Esophagus squamous epithelium (tissue), 5 donors: ENCODE measurements at places on chromosomes 7 and 10.

DNA sequence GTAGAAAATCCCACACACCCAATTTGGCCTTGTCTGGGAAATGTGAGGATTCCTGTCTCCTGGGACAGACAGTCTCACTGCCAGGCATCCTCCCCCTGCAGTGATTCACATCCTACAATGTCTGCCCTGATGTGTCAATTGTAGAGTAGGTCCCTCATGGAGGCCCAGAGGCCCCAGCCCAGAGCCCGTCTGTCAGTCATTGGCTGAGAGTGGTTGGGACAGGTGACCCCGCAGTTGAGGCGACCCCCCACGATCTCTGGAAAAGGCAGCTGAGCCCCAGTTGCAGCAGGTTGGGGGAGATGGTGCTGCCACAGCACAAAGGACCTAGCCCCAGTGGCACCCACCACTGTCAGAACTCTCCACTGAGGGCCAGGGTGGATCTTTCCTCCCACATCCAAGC lies 84.3 kb upstream of the INSIG1 start:
- DNase-seq, result no peak

DNA sequence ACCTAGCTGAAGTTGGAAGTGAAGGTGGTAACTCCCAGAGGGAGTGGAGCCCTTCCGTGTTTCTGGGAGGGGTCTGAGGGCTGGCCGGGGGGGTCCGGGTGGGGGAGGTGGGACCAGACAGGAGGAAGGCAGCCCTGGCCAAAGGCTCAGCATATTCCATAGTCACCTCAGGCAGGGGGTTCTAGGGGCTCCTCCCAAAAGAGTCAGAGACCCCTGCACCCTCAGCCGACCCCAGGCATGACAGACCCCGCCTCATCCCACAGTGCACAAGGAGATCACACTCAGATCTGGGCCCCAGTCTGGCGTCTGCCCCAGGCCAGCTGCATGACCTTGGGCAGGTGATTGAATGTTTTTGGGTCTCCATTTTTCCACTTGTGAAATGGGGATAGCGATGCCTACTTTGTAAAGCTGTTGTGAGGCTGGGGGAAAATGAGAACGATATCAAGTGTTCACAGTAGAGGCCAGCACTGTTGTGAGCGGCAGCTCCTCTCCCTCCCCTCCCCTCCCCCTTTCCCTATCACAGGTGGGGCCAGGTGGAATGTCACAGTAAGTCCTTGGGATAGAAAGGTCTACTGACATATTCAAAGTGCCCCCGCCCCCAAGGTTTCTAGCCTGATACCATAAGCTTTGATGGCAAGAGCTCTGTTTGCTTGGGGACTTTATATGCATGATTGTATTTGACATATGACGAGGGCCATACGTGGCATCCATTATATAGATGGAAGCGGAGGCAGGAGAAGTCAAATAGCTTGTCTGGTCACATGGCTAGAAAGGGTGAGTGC lies 33.3 kb downstream of the DNAJB12 start:
- DNase-seq, result no peak

DNA sequence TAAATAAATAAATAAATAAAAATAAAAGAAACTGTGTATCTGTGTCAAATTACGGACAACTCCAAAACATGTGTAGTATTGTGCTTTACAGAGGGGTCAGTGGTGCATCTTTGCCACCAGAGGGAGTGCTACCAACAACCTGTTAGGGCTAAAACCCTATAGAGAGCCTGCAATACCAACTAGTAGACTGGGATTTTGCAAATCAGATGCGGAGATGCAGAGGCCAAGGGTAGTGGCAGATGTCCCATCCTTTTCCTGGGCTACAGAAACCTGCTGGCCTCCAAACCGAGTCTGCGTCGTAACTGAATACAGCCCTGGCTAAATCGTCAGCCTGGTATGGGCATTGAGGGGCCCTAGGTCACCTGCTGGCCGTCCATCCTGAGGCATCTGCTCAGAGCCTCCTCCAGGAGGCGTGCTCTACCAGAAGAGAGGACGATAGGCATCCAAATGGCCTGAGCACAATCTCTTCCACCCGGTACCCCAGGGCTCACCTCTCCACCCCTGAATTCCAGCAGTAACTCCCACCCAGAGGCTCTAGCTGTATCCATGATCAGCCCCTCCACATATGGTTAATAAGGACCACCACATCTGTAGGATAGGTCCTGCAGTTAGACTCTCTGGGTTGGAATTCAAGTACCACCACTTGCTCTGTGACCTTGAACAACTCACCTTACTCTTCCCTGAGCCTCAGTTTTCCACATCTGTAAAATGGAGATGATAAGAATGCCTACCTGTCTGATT lies 6.2 kb upstream of the RRP12 start:
- no peak for DNase-seq

DNA sequence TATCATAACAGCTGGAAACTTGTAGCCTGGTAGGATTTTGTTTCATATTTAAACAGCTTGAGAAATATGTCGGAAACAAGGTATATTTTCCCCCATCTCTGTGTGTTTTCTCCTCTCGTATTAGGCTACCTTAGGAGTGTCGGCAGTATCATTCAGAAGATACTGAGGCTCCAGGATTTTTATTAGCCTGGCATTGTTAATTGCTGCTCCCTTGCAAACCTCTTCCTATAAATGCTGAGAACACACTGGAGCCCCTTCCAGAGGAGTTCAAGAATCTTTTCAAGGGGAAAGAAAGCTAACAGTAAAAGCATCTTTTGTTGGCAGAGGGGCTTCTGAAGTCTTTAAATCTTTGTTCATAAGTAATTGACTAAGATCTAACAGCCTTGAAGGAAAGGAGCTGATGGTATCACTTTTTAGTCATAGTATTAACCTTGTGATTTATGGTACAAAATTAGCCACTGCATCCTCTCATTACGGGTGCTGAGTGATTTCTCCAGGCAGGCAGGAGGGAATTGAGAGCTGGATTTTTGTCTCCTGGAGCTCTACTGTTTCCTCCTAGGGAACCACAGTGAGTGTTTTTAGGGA lies 998.7 kb downstream of the LRMDA start:
- DNase-seq, result no peak

DNA sequence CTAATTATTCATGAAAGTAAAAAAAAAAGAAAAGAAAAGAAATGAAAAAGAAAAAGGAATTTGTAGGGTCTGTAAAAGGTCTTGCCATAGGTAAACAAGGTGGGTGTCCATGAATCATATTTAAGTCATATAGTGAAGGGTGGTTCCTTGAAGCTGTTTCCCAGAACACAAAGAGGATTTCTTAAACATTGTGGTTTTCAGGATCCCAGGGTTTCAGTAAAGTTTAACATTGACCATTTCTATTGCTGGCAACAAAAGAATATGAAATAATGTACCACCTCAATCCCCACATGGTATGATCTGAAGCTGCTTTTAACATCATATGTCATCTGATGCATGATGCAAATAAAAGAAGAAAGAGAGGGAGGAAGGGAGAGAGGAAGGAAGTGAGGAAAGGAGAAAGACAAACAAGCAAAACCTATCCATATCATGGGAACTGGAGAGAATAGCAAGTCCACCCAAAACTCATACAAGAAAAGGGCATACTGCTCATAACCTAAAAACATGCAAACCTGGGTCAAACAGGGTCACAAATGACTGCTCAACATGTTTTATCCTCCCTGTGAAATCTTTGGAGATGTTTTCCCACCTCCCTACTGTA lies 663.5 kb downstream of the SORCS1 start:
- DNase-seq, result no peak

DNA sequence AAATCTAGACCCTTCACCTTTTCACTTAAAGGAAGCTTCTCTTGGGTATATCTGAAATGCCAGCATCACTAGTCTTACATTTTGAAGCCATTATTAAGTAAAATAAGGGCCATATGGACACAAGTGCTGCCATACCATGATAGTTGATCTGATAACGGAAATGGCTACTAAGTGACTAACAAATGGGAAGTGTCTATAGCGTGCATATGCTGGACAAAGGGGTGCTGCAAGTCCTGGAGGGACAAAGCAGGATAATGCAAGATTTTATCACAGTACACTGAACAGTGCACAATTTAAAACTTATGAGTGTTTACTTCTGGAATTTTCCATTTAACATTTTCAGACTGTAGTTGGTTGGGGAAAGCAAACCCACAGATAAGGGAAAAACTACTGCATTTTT lies 117.9 kb downstream of the ELMO1 start:
- no peak for DNase-seq

- peak; percentile 62 for DNase-seq
Observed at GRCh38 chr7:27160546-27161213, 4.2 kb upstream of the HOXA7 start.

DNA sequence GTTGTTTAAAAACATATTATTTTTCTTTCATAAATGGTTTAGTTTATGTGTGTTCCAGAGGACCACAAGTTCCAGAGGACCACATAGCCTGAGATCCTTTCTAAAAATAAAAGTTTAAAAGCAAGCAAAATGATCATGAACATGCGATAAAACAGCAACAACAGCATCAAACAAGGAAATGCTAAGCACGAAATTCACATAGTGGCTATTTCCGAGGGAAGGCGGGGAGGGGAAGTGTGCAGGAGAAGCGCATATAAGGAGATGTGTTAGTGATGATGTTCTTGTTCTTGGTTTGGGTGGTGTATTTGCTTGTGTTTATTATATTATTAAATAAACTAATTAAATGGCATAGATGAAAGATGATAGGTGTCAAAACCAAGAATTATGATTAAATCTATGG lies 1.2 kb downstream of the TBATA start:
- no peak for DNase-seq

DNA sequence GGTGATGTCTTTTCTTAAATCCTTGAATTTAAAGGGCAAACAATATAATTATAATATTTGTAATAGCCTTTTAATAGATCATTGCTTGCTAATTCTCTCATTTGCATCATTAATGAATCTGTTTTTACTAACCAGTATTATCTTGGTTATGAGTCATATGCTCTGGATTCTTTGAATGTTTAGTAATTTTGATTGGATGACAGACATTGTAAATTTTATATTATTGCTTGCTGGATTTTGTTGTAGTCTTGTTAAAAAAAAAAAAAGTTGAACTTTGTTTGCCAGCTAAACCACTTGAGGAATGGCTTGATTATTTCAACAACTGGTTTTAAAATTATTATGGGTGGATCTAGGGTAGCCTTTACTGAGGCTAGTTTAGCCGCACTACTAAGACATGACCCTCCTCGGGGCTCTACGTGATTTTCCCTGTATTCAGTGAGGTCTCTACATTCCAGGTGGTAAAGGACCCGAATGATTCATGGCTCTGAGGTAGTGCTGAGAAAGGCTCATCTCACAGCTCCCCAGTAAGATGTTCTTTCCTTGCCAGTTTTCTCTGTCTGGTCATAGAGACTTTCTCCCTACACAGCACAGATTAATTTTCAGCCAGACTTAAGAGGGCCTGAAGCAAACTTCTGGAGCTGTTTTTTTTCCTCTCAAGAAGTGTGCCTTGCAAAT lies 8.5 kb downstream of the C10orf90 start:
- DNase-seq, result no peak

DNA sequence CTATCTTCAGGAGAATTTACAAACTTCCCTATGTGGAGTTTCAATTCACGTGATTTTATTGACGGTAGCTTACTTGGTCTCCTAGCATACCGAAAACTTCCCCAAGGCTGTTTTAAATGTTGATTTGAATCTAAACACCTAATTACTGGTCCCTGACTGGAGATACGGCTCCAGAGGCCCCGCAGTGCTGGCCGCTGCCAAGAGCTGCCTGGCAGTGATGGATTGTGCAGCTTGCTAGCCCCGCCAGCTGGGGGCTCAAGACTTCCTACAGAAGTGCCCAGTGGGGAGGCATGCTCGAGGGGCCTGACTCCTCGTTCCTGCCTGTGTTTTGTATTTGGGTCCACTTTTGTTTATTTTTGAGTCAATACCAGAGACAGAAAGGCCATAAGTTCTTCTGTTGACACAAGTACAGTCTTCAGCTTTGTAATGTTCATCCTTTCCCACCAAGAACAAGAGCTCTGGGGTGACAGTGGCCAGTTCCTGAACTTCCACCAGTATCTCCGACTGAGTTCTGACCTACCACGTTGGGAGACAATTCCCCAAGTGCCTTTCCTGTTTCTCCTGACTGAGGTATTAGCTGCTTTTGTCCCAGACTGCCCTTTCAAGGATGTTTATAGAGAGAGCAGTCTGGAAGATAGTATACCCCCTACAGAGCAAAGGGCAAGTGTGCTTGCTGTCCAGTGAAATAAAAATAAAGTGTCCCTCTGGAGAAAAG lies 80.7 kb upstream of the CXCL12 start:
- DNase-seq, result no peak

GRCh38 chr7:117659531-117660011 lies 179.7 kb downstream of the CFTR start:
- DNase-seq, result no peak

GRCh38 chr7:7653593-7654187 lies 13.1 kb downstream of the UMAD1 start:
- no peak for DNase-seq

- no peak for DNase-seq
Observed at GRCh38 chr10:8041992-8042720, 12.3 kb upstream of the GATA3 start.

GRCh38 chr10:70232859-70233108 lies 445 bp downstream of the PPA1 start:
- DNase-seq, result no peak

DNA sequence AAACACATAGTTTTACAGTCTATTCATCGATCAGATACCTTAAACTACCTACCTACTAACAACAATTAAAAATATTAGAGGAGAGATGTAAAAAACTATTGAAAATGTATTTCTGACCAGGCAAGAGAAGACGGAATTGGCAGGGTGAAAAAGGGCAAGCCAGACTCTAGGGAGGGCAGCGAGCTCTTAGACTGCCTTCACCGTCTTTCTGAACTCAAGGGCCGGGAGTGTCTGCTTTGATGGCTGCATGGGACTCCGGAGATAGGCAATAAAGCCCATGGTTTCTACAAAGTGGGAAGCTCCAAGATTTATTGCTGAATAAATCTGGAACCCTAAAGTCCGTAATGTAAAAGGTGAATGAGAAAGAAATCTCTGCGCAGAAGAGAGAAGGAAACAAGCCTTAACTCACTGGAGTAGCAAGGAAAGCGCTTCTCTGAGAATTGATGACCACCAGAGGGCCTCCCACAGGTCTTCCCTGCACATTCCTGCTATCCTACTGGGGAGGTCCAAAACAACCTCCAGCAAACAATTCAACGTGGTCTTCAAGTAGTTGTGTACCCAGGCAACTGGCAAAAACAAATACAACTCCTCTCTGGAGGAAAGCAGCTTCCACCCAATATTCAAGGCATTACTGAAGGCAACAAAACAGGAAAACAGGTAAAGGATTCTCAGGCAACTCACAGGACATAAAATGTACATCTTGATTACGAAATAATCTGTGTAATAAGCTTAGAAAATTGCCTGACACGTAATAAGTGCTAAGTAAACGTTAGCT lies 181.3 kb downstream of the SDK1 start:
- DNase-seq, result no peak

GRCh38 chr7:147765301-147765700 lies 825.3 kb upstream of the C7orf33 start:
- DNase-seq, result no peak

DNA sequence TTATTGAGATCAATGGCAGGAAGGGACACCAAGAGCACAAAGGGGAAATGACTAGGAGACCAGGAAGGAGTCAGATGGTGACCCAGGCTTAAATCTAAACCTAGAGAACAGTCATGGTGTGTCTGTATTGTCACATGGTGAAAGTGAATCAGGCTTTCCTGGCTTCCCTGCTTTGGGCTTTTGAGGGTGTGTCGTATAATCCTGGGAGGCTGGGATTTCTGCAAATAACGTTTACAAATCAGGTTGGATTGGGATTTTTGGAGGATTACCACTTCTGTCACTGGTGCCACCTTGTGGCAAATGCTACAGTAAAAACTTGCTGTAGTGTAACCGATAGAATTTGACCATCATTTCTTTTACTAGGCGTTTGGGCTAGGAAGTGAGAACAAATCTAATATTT lies 502.6 kb downstream of the NRG3 start:
- DNase-seq, result no peak

- no peak for DNase-seq
Observed at GRCh38 chr7:75870557-75871161, 8.2 kb upstream of the RHBDD2 start.

GRCh38 chr7:19015098-19015497 lies 102.3 kb downstream of the TWIST1 start:
- DNase-seq, result no peak
